Stimulated activated CD4-positive, alpha-beta T cell treated with anti-CD3 and anti-CD28 coated beads, Interleukin-1b, Interleukin-23, amount 100 ng/mL, for 1 hour (primary cell): ENCODE measurements at places on chromosomes 13 and 19.

- DNase-seq, result no peak
Measured at GRCh38 chr13:76316998-76317527, 569.1 kb downstream of the KCTD12 start.

DNA sequence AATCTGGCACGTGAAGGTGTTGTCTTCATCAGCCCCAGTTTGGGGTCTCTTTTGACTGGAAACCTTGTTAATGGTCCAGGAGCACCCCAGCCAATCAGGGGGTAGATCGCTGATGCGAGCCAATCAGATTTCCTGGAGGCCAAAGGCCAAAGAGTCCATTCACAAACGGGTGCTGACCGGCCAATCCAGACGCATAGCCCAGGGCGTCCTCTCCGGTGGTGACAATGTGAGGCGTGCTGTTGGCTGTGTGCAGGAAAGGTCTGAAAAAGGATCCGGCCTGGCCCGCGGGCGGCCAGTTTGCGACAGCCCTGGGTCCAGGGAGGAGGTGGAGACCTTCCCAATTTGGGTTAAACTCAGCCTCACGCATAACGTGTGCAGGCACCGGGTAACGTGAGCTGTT, 3.1 kb downstream of the MAST3 start:
- no peak for DNase-seq

DNA sequence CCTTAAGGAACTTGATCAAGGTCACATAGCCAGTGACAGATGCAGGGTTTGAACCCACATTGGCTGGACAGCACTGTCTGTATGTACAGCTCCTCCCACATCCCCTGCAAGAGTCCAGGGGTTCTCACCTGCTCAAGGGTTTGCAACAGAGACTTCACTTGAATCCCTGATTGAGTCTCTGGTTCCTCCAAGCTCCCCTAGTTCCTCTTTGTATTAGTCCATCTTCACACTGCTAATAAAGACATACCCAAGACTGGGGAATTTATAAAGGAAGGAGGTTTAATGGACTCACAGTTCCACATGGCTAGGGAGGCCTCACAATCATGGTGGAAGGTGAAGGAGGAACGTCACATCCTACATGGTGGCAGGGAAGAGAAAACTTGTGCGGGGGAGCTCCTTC, 72.8 kb upstream of the CLDN10 start:
- DNase-seq, result no peak

DNA sequence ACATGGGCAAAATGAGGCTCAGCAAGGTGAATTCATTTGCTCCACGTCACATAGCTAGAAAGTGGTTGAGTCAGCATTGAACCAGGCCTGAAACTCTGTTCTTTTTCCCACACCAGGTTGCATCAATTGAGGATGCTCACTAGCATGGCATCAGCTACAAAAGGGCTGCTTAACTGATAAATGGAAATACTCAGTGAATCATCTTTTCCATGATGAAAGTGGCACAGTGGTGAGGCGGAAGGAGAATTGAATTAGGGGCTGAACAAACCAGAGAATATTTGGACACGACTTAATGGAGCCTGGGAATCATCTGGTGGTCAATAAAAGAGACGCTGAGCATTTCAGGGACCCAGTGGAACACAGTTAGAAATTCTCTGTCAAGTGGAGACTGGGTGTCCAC, 320.1 kb upstream of the MAB21L1 start:
- DNase-seq, result no peak

DNA sequence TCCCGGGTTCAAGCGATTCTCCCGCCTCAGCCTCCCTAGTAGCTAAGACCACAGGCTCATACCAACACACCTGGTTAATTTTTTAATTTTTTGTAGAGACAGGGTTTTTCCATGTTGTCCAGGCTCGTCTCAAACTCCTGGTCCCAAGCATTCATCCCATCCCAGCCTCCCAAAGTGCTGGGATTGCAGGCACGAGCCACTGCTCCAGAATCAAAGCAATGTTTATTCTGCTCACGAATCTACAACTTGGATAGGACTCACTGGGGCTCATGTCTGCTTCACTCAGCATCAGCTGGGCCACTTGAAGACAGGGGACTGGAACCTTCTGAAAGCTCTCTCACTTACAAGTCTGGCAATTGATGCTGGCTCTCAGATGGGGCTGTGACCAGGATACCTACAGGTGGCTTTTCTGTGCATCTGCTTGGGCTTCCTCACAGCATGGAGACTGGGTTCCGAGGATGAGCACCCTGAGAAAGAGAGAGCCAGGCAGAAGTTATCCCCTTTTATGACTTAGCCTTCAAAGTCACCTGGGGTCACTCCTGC, 8.2 kb upstream of the ZNF792 start:
- no peak for DNase-seq

DNA sequence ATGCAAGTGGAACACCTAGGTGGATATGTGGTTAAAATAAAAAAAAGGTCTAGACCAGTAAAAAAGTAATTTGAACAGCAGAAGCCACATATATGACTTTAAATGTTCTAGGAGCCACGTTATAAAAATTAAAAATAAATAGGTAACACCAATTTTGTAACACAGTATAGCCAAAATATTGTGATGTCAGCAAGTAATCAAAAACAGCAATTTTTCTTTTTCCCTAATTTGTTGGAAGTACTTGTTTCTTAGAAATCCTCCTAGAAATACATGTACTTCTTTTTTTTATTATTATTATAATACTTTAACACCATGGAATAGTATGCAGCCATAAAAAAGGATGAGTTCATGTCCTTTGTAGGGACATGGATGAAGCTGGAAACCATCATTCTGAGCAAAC, 25.7 kb upstream of the C1QTNF9B start:
- no peak for DNase-seq

DNA sequence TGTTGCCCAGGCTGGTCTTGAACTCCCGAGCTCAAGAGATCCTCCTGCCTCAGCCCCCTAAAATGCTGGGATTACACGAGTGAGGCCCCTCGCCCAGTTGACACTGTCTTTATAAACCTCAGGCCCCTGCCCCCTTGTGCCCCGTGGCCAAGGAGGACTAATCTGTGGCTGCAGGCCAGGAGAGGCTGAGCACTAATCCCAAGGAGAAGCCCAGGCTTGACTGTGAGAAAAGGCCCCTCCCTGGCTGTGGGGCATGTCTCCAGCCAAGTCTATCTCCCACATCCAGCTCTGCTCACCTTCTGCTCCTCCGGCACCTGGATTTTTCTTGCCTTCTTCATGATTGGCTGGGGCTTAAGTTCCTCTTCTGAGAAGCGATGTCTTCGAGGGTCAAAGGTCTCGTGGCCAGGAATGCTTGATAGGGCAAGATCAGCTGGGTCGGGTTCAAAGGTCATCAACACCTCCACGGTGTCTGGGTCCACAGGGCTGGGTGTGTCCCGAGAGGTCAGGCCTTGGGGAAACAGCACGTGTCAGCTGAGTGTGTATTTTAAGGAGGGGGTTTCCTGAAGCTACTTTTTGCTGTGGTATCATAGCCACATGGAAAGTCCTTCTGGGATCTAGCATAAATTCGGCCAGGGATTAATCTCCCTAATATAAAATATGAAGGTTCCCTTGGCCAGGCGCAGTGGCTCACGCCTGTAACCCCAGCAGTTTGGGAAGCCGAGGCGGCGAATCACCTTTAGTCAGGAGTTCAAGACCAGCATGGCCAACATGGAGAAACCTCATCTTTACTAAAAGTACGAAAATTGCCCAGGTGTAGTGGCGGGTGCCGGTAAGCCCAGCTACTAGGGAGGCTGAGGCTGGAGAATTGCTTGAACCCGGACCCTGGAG, 3.8 kb downstream of the DBP start:
- DNase-seq, result no peak

DNA sequence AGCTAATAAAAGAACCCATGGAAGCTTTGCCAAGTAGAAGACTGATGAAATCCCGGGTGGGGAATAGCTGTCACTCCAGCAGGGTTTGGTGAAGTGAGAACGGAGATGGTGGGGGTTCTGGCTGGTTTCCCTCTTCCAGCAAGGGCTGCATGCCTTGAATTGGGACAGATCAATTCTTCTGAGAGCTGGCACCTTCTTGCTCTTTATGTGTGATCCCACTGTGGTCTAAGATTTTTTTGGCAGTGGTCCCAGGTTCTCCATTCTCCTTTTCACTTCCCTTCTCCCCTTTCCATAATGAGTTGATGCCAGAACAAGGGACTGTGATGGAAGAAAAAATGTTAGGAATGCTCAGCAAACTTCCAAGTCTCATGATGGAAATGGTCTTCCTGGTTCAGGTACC, 50.0 kb downstream of the TNFSF11 start:
- DNase-seq, result no peak

DNA sequence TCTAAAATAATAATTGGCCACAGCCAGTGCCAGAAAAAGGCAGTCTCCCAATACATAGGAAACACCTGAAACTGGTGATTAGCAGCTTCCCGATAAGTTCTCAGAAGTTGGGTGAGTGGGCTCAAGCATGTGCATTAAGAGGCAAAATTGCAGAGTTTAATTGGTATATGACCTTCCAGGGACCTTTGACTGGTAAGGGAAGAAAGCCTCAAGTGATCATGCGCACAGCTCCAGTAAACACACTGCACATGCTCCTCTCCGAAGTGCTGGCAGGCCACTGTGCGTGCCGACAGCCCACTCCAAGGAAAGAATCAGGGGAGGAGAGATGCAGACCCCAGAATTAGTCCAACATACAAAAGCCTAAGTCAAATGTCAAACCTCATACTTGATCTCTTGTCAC, 18.9 kb upstream of the CEACAM8 start:
- no peak for DNase-seq

DNA sequence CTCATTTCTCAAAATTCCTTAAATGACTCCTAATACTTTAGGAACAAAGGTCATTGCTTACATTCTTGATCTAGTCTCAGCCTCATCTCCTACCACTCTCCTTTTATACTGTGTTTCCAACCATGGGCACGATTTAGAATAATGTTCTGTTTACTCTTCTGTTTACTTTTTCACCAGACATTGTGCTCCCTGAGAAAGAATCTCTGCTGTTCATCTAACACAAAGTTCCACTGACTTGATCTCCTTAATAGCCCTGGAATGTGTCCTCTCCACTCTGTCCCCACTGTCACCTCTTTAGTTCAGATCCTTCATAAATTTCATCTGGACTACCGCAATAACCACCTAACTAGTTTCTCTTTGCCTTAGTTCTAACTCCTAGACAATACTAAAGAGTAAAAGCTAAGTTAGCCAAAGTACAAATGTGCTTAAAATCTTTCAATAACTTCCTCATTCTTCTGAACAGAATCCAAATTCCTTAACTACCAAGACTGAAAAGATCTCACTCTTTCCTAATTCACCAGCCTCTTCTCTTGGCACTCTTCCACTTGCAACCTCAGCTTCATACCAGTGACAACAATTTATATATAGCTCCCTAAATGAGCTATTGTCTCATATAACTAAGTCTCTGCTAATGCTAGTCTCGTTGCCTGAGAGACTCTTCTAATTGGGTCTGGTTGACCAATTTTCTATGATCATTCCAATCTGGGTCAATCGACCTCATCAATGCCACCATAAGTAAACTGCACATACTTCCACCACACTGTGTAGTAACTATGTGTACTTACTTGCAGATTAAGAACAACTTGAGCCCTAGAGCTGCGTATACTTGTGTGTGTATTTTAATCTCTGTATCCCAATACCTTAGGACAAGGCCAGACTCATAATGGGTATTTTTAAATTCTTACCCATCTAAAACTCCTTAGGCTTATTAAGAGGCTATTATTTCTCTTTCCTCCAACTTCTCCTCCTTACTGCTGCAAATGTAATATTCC, 179.9 kb downstream of the VWA8 start:
- no peak for DNase-seq

DNA sequence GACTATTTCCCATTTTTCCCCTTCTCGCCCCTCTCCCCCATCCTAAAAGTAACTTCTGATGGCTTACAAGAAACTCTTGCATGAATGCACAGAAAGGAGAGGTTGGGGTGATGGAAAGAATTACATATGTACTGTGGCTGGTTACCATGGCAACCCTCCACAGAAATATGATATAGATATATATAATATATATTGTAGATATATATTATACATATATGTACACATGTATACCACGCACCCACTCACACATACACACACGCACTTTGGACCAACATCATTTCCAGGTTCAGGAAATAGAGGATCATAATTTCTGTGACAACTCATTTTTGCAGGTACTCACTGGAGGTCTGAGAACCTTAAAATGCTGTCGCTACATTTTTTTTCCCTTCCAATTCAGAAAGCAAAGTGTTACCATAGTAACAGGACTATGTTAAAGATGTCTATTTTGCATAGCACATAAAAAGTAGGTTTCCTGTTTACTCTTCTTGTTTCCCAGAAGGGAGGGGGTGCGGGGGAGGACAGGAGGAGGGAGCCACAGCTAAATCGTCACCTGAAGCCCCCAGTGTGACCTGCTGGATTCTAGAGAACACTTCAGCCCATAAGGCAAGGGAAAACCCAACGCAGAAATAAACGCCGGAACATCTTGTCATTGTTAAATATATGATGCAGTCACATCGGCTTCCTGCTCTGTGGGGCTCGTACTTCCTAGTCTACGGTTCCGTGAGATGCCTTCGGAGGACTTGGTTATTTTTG, 44.7 kb downstream of the EFNB2 start:
- no peak for DNase-seq

GRCh38 chr13:33279414-33280278, 5.9 kb downstream of the STARD13 start:
- DNase-seq, result no peak

- no peak for DNase-seq
Measured at GRCh38 chr19:49838885-49839588, 11.9 kb upstream of the PTOV1 start.

- DNase-seq, result no peak
Measured at GRCh38 chr13:105083992-105084391, 1451.5 kb downstream of the EFNB2 start.

GRCh38 chr19:47112166-47112996, 1.2 kb downstream of the ZC3H4 start:
- DNase-seq, result peak; percentile 73

GRCh38 chr19:38046254-38047048, 139.4 kb downstream of the SIPA1L3 start:
- DNase-seq, result no peak

DNA sequence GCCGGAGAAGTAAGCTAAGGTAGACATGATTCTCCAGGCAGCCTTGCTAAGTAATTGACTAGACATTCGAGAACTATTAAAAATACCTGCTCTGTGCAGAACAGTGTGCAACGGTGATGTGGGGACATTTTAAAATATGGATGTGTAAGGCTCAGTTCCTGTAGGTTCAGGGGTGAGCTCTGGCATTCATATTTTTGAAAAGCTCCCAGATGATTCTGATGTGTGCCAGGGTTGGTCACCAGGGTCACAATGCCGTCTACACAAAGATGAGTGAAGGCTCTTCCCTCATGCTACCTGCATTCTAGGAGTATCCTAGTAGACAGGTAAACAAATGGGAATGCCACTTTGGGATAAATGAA, 702 bp upstream of the EPSTI1 start:
- DNase-seq, result no peak
